ENCODE measurements at places on chromosomes 1 and 21. TPM values are rescaled to one million over a fixed set of nuclear protein-coding genes. Genes with fewer than 3 reads are reported as not detected.

AUNIP gene
- polyA plus RNA-seq: 2.8 TPM

MPL gene
- not detected for polyA plus RNA-seq

S100B gene
- not detected for polyA plus RNA-seq

VWA1 gene
- polyA plus RNA-seq: 1.7 TPM

LHX8 gene
- 0.05 TPM for polyA plus RNA-seq

NR1I3 gene
- polyA plus RNA-seq: not detected

HMGB4 gene
- not detected for polyA plus RNA-seq

MACF1 gene
- polyA plus RNA-seq: 57.3 TPM

DNA sequence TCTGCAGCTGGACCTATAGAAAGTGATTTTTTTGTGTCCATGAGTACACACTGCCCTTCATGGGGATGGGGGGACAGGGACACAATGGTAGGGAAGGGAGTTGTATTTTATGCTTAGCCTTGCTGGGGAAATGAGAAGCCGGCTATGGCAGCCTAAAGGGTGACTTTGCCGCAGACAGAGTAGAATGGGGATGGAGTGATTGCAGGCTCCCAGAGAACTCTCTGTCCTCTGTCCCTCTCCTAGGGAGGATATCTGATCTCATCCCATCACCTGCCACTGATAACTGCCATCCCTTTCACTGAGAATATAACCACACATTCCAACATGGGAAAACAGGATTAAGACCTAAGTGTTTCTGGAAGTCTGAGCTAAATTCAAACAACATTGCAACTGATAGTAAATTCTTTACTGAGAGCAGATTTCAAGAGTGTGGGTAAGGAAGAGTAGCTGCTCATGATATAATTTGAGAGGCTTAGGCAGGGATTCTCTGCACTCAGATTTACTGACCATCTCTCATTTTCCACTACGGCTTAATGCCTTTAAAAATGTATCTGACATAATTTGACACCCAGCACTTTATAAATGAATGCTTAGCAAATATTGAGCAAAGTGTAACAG, 13.9 kb downstream of the SH2D1B start:
- DNase-seq: no peak

GRCh38 chr1:242059976-242060375, 61.1 kb upstream of the MAP1LC3C start:
- DNase-seq: no peak

GRCh38 chr1:220013497-220013896, 32.8 kb downstream of the EPRS1 start:
- no peak for DNase-seq

DNA sequence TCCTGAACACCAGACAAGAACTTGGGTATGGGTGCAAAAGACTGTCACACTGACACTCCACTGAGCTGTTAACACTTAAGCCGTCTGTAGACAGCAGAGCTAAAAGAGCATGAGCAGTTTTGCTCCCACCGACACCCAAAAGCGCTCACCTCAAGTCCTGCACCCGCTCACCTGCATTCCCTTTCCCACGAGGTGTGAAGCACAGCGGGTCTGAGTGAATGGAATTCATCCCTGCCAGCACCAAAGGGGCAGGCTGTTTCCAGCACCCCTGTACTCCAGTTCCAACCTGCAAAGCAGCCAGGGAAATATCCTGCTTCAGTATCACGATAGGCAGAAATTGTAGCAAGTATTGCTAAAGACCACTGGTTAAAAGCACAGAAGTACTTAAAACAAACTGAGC, 28.8 kb downstream of the KRTAP21-3 start:
- no peak for DNase-seq

GRCh38 chr21:42852925-42853570, 26.3 kb downstream of the WDR4 start:
- DNase-seq: no peak

DNA sequence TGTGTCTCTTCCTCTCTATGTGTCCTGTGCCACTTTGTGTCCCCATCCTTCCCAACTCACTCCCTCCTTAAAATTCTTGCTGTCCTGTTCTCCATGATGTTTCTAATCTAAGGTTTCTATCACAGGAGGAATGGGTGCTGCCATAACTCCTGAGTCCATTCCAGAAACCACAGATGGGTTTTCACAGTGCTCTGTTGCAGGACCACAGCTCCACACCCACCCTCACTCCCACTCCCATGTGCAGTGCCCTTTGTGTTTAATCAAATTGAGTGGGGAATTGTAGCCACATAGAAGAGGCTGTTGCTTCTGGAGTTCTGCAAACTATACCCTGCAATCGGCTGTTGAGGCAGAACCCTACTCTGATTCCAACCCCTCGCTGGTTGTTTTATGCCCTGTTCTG, 142.1 kb downstream of the SPATA46 start:
- DNase-seq: no peak

- no peak for DNase-seq
Measured at GRCh38 chr1:230140221-230141020, 73.4 kb downstream of the GALNT2 start.

- DNase-seq: no peak
Measured at GRCh38 chr21:45642122-45642813, 1.3 kb upstream of the PCBP3 start.

- no peak for DNase-seq
Measured at GRCh38 chr1:101410048-101410878, 173.4 kb downstream of the S1PR1 start.

Measured in BJ (cell line).